ENCODE measurements at places on chromosomes 12 and 14.
A peak's percentile ranks its signal among the peaks of the same experiment; 100 is the strongest.

- no peak for DNase-seq
Observed at GRCh38 chr14:92323011-92323915, at the start of gene SLC24A4. Gene SLC24A4 (plus strand): TSS chr14:92323165. CDS start chr14:92323831, 666 bp downstream.

GRCh38 chr12:44697511-44697910 lies 178.6 kb downstream of the NELL2 start:
- no peak for DNase-seq

- DNase-seq, result peak; percentile 83
Observed at GRCh38 chr14:51367600-51367931, 127.5 kb downstream of the TMX1 start.

DNA sequence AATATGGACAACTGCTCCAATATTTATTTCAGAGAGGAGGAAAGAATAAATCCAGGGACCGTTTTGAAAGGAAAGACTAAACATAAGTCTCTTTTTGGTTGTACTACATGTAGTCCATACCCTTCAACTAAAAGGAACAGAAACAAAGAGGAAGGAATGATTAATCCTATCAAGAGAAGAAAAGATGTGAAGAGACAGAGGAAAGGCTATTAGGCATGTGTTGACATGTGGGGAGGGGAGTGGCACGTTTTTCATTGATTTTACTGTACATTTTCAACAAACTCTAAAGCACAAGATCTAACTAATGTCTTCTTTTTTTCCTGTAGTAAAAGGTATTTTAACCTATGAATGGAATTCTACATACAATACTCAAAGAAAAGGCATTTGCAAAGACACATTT lies 85.6 kb downstream of the NAV3 start:
- no peak for DNase-seq

DNA sequence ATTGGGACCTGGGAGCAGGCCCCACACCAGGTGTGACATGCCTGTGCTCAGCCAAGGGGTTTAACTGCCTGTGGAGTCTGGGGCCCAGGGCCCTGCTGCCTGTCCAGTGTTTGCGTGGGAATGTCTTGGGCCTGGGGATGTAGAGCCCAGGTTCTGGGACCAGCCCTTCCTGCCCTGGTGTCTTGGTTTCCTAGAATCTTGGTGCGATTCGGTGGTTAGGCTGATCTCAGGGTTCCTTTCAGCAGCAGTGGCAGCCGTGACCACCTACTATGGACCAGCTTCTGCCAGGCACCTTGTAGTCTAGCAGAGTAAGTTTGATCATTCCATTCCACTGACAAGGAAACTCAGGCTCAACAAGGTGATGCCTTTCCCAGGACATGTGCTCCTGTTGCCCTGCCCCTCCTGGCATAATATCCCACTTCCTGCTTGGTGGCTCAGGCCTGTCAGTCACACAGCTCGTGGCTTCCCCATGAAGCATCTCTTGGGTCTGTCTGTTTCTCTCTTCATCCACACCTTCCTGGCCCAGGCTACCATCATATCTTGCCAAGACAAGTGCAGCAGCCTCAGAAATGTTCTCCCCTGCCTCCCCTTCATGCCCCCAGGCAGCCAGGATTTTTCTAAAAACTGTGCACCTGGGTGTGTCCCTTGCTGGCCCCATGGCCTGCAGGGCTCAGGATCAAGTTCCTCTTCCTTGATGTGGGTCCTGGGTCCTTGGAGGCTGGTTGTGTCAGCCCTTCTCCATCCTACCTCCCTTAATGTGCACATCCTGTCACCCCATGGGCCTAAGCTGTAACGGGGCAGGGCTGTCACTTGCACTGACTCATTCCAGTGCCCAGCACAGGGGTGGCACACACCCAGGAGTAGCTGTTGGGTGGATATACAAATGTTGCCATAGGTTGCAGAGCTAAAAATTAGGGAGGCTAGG lies 101.6 kb downstream of the SLC25A47 start:
- DNase-seq, result no peak

- DNase-seq, result peak; percentile 50
Observed at GRCh38 chr12:21416511-21417121, 20.8 kb upstream of the PYROXD1 start.

GRCh38 chr14:82070753-82071152 lies 537.1 kb upstream of the SEL1L start:
- DNase-seq, result no peak

- DNase-seq, result peak; percentile 51
Observed at GRCh38 chr12:121942145-121942718, 23.8 kb downstream of the CFAP251 start.

DNA sequence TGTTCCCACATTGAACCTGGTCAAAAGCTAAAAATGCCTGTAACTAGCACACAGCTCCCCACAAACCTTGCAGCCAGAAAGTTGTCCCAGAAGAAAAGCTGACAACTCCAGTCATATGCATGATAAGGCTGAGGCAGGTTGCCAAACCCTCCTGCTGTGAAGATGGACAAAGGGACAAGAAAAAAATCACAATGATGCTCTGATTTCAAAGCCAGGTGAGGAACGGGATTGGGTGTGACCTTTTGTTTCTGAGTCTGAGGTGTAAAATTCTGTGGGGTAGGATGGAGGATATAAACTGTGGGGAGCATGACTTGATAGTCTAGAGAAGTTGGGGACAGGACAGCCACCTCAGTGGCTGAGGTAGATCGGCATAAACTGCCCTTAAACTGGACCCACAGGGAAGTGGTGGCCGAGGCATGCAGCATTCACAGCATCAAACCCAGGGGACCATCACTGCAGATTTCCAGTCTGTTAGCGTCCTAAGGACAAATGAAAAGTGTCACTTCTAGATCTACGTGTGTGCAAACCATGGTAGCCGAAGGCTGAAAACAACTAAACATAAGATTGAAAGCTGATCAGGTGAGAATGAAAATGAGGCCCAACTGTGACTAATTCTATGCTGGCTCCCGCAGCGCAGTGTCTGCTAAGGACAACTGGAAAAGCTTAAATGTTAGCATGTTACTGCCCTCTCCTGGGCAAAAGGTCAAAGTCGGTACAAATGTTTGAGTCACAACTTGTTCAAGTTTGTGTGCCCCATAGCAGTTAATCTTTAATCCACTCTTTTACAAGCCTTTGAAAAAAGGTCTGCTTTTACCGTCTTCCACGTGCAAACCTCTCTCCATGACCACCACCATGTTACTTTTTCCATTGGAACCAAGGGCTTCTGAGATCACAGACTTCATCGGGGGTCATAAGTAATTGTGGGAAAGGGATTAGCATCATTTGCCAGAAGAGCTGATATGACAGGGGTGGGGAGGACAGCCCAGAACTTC lies 39.8 kb downstream of the GRIN2B start:
- peak; percentile 51 for DNase-seq

DNA sequence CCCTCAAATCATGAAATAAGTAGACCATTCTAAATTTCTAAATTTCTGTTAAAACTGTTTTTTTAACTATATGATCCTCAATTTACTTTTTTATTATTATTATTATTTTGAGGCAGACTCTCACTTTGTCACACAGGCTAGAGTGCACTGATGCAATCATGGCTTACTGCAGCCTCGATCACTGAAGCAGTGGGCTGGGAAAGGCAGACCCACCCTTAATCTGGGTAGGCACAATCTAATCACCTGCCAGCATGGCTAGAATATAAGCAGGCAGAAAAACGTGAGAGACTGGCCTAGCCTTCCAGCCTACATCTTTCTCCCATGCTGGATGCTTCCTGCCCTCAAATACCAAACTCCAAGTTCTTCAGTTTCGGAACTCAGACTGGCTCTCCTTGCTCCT lies 2.3 kb downstream of the ERO1A start:
- no peak for DNase-seq

- peak; percentile 63 for DNase-seq
Observed at GRCh38 chr12:108310489-108310888, 28.6 kb downstream of the CMKLR1 start.

- no peak for DNase-seq
Observed at GRCh38 chr14:90797919-90798318, 18.3 kb downstream of the TTC7B start.

GRCh38 chr12:12600659-12601058 lies 11.0 kb upstream of the CREBL2 start:
- no peak for DNase-seq

DNA sequence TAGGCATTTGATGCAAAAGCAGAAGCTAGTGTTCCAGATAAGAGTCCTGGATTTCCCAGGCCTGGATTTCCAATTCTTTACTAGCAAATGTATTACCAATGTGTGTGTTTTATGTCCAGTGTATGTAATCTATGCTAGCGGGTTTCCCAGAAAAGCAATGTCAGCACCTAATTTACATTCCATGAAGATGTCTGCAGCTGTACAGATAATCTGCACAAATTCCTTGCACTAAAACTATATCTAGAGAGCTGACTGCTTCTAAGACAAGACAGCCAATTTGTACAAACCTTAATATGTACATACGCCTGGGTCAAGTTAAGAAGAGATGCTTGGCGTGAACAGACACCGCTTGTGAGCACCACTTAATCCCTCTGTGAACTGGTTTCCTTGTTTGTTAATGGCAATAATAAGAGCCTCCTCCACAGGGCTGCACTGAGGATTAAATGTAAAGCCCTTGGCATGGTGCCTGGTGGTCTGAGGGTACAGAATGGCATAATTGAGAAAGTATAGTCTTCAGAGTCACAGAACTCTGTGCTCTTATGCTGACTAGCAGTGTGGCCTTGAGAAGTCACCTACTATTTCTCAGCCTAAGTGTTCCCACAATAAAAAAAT lies 185.6 kb downstream of the EPS8 start:
- DNase-seq, result peak; percentile 42

DNA sequence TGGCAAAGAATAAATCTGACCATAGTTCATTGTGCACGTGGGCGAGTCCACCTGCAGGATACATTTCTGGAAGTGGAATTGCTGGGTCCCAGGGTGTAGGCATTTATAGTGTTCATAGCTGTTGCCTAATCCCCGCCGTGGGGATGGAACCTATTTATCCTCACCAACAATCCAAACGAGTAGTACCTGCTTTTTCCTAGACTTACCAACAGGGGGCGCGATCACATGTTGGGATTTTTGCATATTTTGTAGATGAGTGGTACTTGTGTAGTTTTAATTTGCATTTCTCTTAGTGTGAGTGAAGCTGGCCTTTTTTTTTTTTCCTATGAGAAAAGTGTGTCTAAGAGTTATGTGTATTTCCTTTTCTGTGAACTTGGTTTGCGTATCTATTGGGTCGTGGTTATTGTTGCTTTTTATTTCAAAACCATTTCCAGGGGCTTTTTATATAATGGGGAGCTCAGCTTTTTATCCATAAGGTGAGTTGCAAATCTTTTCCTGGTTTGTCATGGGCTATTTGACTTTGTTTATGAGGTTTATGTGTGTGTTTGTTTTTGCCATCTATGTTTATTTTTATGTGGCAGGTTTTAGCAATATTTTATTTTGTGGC lies 67.2 kb downstream of the CCDC92 start:
- DNase-seq, result peak; percentile 89
